ENCODE measurements at places on chromosomes 11 and 22.

- no peak for DNase-seq
Observed at GRCh38 chr11:1563149-1563638, 8.9 kb downstream of the DUSP8 start.

DNA sequence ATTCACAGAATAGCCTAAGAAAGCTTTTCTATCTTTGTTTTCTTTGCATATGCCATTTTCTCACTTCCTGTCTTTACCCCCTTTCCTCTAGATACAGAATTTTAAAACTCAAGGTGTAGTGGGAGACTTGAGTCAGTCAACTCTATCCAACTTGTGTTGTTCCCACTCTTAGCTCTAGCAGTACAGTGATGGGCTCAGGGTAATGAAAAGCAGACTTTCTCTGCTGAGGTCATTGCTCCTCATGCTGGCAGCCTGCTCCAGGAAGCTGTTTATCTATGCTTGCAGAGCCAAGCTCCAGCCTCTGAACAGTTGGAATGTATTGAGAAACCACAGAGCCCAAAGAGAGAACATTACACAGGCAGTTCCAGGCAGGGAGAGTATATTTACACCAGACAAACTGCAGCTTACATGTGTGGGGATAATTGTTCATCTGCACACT lies 68.1 kb downstream of the CSTPP1 start:
- no peak for DNase-seq

GRCh38 chr11:110119317-110119716 lies 26.1 kb downstream of the ZC3H12C start:
- no peak for DNase-seq

GRCh38 chr22:39832627-39833074 lies 60.9 kb downstream of the ENTHD1 start:
- no peak for DNase-seq

DNA sequence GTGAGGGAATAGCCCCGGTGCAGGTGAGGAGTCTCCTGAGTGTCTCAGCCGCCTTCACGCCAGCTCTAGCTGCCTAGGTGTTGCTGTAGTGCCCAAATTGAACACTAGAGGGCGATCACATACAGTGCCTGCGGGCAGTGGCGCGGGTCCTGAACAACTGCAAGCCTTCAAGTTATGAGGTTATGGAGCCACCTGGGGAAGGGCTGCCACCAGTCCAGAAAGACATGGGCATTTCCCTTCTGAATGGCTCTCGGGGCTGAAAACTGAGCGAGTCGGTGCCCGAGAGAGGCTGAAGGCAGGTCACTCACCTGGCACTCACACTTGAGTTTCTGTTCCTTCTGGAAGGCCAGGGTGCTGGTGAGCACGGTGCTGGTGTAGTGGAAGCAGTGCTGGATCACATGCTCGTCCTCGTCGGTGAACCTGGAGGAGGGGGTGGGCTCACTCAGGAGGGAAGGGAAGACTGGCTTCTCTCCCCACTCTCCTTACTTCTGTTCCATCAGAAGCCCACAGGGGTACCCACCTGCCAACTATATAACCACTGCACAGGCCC lies 88.4 kb downstream of the PDE2A start:
- peak; percentile 73 for DNase-seq

DNA sequence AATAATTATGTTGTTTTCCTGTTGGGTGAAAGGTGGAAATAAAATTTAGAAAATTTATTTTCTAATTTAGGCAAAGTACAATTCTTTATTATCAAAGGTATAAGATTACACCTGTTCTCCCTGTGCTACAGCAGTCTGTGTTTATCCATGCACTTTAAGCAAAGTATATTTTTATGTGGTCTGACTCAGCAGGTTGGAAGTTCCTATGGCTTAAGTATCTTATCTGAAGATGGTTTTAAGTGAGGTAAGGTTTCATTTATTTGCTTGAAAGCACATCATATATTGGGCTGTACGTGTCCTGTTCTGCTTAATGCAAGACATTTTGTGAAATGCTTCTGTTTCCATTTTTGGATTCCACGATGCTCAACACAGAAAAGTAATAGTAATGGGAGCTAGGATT lies 14.6 kb downstream of the PPME1 start:
- DNase-seq: no peak

Data from CD4-positive, alpha-beta T cell treated with Interleukin-6 at 100 ng/mL for 8 hours (primary cell).